ENCODE measurements at places on chromosomes 2 and 18.
A peak's percentile ranks its signal among the peaks of the same experiment; 100 is the strongest.

DNA sequence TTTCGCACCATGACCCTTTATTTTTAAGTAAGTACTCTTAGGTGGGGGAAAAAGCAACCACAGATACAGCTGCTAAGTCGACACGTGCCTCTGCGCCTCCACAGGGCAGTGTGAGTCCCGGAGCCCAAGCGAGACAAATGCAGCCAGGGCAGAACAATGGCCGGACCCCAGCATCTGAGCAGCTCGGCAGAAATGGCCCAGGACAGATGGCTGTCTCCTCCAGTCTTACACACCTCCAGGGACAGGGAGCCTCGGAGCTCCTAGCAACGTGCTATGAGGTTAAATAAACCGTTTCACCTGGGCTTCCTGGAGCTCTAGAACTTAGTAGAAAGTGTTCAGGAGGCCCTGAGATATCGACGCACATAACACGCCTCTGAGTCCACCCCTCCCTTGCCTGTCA, 47.3 kb upstream of the SALL3 start:
- no peak for DNase-seq

DNA sequence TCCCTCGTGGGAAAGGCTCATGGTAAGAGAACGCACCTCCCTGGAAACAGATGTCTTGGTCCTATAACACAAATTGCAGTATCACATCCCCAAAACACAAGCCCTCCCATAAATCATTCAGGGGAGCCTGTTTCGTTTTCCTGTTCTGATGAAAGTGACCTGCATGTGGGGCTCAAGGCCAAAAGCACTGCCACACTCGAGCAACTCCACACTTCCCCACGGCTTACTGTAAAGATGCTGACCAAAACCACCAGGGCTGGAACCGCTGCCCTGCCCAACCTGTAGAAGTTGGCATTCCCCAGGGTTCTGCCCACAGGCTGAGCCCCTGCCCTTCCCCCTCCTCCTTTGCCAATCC, 139.7 kb downstream of the BCL11A start:
- no peak for DNase-seq

DNA sequence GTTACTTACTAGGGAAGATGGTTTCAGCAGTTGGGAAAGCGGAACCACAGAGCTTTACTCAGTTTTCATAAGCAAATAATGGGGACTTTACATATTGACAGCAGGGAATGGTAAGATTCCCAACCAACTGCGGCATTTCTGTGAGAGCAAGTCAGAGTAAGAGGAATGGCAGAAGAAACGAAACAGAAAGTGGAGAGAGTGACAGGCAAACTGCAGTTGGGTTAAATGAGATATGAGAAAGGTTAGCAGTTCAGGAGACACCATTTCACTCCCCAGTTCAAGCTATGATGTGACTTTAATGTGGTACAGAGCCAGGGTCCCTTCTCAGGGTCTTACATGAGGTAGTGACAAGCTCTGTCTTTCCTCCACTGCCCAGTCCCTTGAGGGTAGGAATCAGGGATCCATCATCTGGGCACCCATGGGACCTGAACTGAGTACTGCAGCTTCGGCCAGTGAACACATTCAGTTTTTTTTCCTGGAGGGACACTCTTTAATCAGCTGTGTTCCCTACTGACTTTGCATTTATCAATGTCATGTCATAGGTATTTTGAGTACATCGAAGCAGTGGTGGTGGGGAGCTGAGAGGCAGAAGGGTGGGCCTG, 33.0 kb upstream of the GREB1 start:
- no peak for DNase-seq

- no peak for DNase-seq
Observed at GRCh38 chr18:45359275-45360009, 255.8 kb upstream of the SLC14A2 start.

GRCh38 chr2:5719629-5720334, 27.6 kb downstream of the SOX11 start:
- DNase-seq: no peak

- DNase-seq: no peak
Observed at GRCh38 chr2:37833423-37833822, 91.7 kb upstream of the RMDN2 start.

GRCh38 chr2:202965810-202966460, 48.7 kb upstream of the NBEAL1 start:
- DNase-seq: no peak

DNA sequence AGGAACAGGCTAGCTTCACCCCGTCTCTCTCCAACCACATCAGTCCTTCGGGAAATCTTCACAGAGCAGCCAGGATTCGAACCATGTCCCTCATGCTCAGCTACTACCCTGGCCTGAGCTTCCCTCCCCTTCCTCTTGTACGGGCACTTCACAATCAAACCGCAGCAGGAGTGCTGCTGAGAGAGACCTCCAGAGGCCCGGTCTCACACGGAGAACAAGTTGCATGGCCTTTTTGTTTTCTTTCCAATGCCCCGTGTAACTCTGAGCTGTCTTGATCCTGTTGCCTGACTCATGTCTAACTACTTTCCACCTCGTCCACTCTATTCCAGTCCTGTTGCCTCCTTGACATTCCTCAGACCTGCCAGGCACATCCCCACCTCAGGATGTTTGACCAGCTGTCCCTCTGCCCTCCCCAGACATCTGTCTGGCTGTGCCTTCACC, 25.4 kb downstream of the FBLN7 start:
- no peak for DNase-seq

- DNase-seq: no peak
Observed at GRCh38 chr18:25042641-25043051, 309.3 kb downstream of the ZNF521 start.

DNA sequence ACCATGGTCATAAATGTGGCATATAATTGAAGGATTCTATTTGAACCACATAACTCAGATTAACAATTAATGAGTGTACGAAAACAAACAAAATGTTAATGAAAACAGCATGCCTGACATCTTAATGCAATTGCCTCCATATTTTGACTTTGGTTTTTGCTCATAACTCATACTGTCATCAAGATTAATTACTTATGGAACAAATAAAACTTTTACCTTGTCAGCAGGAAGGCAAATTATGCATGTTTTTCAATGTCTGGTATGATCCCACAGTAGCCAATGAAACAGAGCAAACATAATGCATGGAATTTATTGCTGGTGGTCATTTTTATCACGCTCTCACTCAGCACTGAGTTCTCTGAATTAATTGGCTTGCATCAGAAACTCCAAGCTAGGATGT, 5.1 kb downstream of the PLEKHM3 start:
- no peak for DNase-seq

DNA sequence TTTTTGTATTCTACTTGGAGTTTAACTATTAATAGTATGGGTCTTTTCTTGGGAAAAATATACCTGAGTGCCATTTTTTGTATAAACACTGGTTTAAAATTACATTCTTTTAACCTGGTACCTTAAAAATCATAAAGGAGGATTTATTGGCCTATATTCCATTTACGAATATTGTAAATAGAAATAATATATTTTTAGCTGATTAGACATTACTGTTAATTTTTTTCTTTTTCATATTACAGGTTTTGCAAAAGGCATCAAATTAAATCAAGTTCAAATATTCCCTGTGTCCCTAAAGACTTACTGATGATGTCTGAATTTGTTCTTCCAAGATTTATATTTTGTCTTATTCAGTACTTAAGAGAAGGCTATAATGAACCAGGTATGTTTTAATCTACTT, 44.7 kb downstream of the UBR3 start:
- no peak for DNase-seq

- no peak for DNase-seq
Observed at GRCh38 chr2:26298286-26298637, 47.7 kb upstream of the SELENOI start.

DNA sequence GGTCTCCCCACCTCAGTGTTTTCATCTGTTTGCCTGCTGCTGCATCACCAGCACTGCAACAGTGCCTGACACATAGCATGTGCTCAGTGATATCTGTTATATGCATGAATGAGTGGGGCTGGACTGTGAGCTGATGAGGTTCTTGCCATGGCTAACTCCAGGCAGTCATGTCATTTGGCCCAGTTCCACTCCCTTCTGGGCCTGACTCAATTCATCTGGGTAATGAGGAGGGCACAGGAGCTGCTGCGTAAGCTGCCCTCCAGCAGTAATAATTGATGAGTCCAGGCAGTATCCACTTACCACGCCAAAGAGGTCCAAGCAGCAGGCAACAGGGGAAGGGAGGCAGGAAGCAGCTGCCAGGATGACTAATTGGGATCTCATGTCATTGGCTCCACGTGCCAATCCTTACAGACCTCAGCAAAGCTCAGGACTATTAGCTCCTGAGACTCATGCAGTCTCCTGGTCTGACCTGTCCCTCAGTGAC, 34.1 kb upstream of the MAT2A start:
- DNase-seq: peak; percentile 61

DNA sequence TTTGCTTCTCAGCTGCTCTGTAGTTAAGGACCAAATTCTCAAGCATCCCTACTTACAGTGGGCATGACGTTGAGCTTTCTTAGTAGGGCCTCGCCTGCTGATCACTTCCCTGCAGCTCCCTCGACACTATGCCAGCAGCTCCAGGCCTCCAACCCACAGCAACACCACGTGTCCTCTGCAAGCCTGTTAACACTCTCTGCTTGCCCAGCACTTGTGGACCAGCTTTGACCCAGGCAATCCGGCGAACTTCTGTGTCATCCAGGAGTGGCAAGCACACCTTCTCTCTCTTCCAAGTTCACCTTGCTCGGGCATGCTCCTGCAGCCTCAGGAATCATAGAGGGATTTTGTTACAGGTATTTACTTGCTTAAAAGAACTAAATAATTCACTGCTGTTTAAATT, 138.6 kb upstream of the FHL2 start:
- no peak for DNase-seq

GRCh38 chr2:226155093-226155875, 644.3 kb downstream of the IRS1 start:
- DNase-seq: peak; percentile 10

GRCh38 chr2:127422559-127423477, 4.6 kb downstream of the PROC start:
- peak; percentile 65 for DNase-seq

DNA sequence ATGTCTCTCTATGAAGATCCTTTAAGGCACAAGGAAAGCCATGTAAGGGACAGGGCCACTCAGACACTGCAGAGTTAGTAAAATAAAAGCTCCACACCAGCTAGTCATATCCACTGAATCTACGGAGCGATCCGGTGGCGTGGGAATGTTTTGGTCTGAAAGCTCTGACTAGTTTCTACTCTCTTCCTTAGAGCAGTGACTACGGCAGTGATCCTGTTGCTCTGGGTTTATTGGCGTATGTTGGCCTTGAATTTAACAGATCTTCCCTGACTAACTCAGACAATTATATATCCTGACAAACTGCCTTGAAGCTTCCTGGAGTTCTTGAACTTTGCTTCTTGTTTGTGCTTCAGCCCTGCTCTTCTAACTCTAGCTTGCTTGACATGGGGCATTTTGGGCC, 115.3 kb upstream of the FZD5 start:
- no peak for DNase-seq

DNA sequence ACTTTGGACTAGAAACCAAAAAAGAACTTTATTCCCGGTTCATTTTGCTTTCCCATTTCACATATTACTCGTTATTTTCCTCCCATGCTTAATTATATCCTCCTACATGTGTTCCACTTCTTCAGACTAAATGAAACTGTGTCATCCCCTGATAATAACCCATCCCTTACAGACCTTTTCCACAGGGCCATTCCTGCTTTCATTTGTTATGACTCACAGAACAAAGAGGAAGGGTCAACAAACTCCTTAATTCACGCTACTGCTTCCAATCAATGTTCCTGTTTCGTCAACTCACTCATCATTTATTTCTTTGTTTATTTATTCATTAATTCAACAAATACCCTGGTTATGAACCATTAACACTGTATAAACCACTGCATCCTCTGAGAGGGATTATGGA, 104.5 kb downstream of the ZEB2 start:
- no peak for DNase-seq

DNA sequence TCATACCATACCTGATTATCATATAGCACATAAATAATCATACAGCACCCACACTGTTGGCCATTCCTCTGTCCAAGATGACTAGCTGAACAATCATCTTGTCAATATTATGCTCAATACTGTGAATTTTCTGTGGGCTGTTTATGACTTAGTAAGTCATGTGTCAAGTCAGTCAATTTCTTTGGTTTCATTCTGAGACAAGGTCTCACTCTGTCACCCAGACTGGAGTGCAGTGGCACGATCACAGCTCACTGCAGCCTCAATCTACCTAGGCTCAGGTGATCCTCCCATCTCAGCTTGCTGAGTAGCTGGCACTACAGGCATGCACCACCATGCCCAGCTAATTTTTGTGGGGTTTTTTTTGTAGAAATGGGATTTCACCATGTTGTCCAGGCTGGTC, 5.7 kb downstream of the MCM6 start:
- DNase-seq: no peak

GRCh38 chr2:236169151-236169721, 1.1 kb upstream of the GBX2 start:
- no peak for DNase-seq

- DNase-seq: peak; percentile 35
Observed at GRCh38 chr18:48139431-48140347, 209.2 kb upstream of the SMAD2 start.

DNA sequence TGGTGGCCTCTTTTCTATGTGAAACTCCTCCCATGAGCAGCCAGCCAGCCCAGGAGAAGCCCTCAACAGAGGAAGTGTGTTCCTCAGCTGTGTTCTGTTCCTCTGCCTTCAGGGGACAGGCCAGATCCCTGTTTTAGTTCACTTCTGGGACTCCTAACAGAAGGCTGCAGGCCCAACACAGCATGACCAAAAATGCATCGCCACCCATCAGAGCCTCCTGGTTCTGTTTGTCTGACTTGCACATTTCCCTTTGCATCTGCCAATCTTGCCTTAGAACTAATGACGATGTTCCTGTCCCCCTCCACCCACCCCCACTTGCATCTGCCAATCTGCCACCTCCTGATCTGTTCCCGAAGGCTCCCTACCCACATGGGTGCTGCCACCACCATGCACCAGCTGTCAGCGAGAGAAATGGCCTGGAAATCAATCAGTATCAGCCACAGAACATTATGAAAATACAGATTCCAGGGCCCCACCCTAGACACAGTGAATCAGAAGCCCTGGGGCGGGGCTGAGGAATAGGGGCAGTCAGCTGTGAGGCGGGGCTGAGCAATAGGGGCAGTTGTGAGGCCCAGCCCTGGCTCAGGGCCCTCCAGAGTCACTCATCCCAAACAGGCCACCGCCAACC, 51.0 kb downstream of the FAM168B start:
- no peak for DNase-seq

GRCh38 chr2:152508446-152508845, 173.5 kb downstream of the FMNL2 start:
- no peak for DNase-seq

All from retina (tissue), 1 donor.